ENCODE measurements at places on chromosomes 7 and 10. TPM values are rescaled to one million over a fixed set of nuclear protein-coding genes. Genes with fewer than 3 reads are reported as not detected.

Gene OR2A5
- not detected for total RNA-seq

Gene C10orf53
- total RNA-seq, result not detected

Gene LIPN
- not detected for total RNA-seq

Gene RTKN2
- 0.16 TPM for total RNA-seq

All from bladder microvascular endothelial cell (primary cell).